ENCODE measurements at places on chromosomes 6 and 20.

DNA sequence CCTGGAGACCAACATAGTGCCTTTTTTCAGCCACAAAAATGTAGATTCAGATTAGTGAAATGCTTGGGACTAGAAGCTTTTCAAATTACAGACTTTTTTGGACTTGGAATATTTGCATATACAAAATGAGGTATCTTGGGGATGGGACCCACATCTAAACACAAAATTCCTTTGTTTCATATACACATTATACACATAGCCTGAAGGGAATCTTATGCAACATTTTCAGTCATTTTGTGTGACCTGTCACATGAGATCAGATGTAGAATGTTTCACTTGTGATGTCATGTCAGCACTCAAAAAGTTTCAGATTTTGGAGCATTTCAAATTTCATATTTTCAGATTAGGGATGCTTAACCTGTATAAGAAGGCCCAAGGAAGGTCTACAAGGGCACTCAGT, 44.5 kb upstream of the ALDH8A1 start:
- no peak for DNase-seq

DNA sequence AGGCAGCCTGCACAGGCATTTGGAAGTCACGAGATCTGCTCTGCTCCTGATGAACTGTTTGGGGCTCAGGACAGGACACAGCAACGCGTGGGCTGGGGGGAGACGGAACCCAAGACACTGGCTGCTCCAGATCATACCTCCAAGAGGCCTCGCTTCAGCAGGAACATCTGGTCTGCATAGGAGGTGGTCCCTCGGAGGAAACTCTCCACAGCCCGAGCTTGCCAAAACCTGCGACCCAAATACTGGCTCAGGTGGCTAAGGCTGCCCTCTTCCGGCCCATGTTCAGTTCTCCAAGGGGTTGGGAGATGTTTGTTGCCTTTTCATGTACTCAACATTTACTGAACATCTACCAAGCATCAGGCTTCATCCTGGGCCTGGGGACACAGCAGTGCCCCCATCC, 51.7 kb downstream of the MYH7B start:
- no peak for DNase-seq

DNA sequence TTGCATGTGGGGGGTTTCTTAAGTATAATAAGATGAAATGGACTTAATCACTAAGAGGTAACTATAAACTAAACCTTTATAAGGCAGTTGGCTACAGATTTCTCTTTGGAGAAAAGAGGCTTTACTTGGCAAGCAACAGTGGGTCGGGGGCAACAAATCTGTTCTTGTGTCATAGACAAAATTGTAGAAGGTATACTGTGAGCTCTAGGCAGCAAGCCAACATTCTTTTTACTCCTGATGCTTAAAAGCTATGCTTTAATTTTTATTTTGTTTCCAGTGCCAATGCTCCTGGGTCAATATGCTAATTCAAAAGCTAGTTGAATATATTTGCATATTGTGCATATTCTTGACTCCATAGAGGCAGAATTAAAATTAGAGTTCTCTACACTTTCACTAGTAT, 495.4 kb downstream of the BTBD3 start:
- no peak for DNase-seq

- peak; percentile 87 for DNase-seq
These were observed 32.5 kb upstream of the PIM1 start for GRCh38 chr6:37137201-37138090.

DNA sequence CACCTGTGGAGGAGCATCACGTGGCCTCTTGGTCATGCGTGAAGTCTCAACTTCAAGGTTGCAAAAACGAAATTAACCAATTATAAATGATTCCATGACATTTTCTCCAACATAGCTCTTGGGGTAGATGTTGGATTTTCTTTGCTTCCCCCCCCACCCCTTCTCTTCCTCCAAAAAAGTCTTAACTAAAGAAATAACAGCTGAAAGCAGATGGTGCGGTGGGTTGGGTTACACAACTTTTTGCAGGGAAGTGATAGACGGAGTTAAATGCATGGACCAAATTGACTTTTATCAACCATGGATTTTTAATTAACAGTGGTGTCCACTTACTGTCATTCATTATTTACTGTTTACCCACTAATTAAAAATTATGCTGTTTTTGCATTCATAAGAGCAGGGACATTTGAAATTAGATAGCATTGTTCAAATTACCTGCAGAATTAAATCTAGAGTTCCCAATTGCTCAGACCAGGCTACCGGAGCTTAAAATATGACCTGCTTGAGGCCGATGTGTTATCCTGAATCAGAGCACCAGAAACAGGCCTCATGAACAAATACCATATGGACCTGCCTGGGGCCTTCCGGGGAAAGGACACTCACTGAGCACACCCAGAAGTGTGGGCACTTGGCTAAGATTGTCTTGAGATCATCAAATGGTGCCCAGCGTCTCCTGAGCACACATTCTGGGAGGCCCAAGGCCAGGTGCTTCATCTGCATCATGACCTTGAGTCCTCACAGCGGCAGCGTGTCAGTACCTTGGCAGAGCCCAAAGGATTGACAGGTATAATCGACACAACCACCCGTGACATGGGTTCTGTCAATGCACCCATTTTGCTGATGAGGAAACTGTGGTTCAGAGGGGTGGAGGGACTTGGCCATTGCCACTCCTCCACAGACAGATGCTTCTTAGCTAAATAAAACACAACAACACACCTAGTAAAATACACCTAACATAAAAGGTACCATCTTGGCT, 41.5 kb downstream of the APCDD1L start:
- no peak for DNase-seq

DNA sequence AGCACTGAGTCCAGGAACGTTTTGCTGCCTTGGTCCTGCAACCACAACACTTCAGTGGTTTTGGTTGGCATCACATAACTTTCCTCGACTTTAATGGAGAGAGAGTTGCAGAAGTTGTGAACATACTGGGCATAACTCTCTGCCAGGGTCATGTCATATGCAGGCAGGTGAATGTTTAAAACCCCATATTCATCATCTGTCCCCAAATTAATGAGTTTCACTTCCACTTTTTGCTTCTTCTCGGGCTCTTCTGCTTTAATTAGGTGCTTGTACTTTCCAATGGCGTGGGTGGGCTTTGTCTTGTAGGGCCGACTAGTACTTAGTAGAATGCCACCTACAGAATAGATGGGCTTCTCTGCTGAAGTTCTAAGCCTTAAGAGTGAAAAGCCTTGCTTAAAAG, 45.2 kb upstream of the TFAP2A start:
- DNase-seq: no peak

DNA sequence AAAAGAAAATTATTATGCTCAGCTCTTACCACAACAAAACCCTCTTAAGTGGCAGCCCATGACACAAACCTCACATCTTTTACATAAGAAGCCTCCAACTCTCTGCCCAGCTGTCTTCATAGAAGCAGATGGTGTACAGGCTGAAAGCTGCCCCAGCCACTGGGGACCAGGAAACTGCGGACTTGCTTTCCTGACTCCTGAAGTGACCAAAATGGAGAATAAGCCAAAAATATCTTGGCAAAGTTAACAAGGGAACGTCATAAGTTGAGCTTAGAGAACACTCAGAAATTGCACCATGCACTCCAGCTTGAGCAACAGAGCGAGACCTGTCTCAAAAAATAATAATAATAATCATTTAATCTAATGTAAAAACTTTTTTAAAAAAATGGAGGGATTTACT, 160.3 kb upstream of the CDYL start:
- no peak for DNase-seq

- DNase-seq: no peak
These were observed 291.0 kb downstream of the ZFAND3 start for GRCh38 chr6:38110481-38110971.

GRCh38 chr20:47189060-47189459, 167.4 kb downstream of the ZMYND8 start:
- DNase-seq: no peak

DNA sequence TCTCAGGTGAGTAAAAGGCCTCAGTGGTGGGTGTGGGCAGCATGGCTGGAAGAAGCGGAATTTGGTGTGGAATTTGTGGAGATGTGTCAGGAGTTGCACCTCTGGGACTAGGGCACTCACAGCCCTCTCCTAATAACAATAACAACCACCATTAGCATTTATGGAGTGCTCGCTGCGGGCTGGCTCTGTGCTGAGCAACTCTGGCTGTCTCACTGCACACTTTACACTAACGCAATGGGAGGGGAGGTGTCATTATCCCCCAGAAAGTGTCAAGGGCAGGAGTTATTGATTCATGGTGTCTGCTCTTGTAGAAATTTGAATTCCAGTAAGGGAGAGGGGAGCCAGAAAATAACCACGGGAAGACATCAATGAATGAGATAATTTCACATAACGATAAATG, 22.7 kb upstream of the SCRT2 start:
- DNase-seq: no peak

DNA sequence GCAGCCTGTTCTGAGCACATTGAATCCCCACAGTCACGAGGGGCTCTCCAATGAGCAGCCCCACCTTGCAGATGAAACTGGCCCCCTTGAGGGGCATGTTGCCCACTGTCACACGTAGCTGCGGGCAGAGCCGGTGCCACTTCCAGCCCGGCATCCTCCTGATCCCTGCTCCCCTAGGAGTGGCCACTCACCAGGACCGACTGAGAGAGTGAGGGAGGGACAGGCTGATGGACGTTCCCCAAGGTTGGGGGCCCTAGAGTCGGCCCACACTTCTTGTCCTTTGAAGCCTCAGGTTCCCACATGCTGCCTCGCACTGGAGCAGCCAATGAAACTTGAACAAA, 10.5 kb downstream of the ENTPD6 start:
- no peak for DNase-seq

GRCh38 chr6:5936140-5936539, 70.6 kb downstream of the NRN1 start:
- DNase-seq: no peak
